Right forelimb (tissue), 1 donor: ENCODE measurements at places on chromosomes 11 and 22.

GRCh38 chr22:20511578-20512229 lies 4.3 kb downstream of the MED15 start:
- no peak for DNase-seq

GRCh38 chr11:59291228-59291627 lies 67.5 kb upstream of the OR5AN1 start:
- no peak for DNase-seq

GRCh38 chr22:22450343-22450839 lies 58.2 kb downstream of the ZNF280B start:
- no peak for DNase-seq

- no peak for DNase-seq
Observed at GRCh38 chr22:48153726-48154125, 1391.3 kb downstream of the TBC1D22A start.

GRCh38 chr22:33806191-33806590 lies 114.1 kb downstream of the LARGE1 start:
- DNase-seq = no peak
